COR-L47 (cell line): ENCODE measurements at places on chromosomes 3 and 15.

DNA sequence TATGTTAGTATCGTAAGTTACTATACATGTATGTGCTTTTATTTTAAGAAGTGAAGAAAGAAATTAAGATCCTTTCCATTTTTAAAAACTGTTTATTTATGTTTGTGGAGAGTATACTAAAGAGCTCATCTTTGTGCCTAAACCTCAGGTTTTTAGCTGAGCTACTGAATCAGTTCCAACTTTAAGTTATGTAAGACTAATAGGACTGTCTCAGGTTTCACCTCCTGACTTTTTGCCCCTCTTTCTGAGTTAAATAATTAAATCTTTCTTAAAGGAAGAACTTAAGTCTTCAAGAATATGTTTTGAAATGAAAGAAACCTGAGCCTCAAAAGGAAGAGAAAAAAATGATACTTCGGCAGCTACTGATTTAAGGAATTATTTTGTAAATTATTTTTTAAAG lies 2.6 kb downstream of the SLMAP start:
- DNase-seq, result no peak

GRCh38 chr3:112407214-112407887 lies 74.4 kb downstream of the CD200 start:
- no peak for DNase-seq

- no peak for DNase-seq
Observed at GRCh38 chr3:196796317-196796716, 56.7 kb downstream of the PAK2 start.

DNA sequence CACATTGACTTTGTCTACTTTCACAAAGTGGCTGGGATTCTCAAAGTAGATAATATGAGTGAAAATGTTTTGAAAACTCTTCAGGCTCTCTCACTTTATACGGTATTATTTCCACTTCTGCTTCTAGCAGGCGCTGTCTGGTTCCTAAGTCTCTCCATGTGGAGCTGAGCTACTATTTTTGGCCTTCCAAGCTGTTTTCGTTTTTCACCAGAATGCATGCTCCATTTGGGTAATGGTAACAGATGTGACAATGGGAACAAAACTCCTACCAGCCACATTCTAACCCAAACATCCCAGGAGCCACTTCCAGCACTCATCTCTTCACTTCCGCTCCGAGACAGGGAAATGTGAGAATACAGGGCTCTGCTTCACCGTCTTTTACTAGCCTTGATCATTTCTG lies 586.7 kb downstream of the NTRK3 start:
- no peak for DNase-seq

GRCh38 chr3:44021651-44022594 lies 219.8 kb upstream of the TOPAZ1 start:
- DNase-seq, result no peak

DNA sequence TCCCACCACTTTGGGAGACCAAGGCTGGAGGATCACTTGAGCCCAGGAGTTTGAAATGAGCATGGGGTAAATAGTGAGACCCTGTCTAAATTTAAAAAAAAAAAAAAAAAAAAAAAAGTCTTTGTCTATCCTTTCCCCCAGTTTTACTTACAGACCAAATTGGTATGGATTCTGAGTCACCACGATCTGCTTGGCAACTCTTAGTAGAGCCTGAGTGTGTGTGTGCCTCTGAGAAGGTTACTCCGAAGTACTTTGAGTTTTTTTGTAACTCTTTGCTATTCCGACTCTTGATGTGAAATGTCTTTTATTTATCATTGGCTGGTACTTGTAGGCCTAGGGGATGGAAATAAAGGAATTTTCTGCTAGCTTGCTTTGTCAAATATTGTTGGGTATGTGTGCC lies 63.3 kb downstream of the RBM6 start:
- no peak for DNase-seq

DNA sequence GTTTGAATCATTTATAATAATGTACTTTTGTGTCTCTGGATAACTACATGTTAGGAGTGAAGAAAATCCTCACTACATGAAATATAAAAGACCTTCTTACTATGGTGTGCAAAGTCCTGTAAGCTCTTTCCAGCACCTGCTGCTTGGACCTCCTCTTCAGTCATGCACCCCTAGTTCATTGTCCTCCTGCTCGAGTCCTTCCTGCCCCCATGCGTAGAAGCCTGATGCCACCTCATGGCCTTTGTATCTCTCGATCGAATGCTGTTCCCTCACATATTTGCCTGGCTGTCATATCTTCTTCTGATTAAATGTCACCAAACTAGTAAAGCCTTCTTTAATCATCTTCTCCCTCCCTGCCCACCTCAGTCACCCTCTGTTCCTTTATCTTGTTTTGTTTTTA lies 49.9 kb upstream of the SUCLG2 start:
- no peak for DNase-seq

- DNase-seq, result no peak
Observed at GRCh38 chr3:20924646-20925385, 738.8 kb upstream of the SGO1 start.

- DNase-seq, result no peak
Observed at GRCh38 chr3:137165117-137165806, 207.5 kb downstream of the IL20RB start.

- no peak for DNase-seq
Observed at GRCh38 chr3:106425026-106425425, 556.2 kb upstream of the CBLB start.

DNA sequence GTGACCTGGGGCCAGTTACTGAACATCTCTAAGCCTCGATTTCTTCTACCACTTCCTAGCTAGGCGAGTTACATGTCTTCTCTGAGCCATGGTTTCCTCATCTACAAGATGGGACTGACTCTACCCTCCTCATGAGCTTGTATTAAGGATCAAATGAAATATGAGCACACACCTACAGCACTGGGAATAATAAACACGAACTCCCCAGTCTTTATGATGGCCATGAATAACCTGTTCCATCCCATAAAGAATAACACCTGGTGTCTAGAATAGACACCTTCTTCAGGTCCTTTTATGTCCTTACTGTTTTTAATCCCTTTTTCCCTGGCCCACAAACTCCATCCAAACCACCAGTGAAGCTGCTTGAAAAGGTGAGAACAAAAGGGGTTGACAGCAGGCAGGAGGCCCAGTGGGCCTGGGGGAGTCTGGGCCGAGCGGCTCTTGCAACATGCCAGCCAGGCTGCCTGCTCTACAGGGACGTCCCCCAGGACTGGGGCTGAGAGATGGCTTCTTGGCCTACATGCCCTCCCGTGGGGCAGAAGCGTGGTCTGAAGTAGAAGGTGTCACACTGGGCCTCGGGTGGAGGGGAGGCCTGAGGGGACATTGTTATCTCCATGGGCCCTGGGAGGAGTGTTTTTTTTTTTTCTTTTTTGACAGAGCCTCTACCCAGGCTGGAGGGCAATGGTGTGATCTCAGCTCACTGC lies 178.2 kb downstream of the RAB11A start:
- DNase-seq, result no peak

- DNase-seq, result no peak
Observed at GRCh38 chr3:59519094-59519493, 469.3 kb upstream of the CFAP20DC start.

- DNase-seq, result no peak
Observed at GRCh38 chr3:195458316-195458717, 15.5 kb upstream of the ACAP2 start.

DNA sequence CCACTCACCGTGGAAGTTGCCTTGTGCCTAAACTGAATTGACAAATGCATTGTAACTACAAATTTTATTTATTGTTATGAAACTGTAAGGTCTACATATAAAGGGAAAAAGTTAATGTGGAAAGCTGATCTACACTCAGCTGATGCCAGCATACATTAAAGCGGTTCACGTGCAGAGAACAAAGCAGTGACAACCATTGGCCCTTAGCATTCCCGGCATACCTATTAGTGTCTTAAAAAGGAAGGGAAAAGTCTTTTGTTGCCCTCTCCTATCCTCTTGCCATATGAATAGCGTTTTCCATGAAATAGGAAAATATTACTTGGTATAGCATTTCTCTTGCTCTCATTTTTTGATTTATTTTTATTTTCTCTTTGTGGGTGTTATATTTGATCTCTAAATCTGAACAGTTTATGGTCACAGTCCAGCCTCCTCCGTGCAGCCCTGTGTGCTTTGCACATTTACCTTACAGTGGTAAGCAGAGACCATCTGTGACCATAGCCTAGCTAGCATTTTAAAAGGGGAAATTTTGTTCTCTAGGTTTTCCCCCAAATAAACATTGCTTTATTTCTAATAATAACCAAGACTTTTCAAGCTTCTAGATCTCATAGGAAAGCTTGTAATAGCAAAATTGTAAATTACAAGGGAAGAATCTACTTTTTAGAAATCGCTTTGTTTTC lies 89.7 kb upstream of the CGNL1 start:
- no peak for DNase-seq

DNA sequence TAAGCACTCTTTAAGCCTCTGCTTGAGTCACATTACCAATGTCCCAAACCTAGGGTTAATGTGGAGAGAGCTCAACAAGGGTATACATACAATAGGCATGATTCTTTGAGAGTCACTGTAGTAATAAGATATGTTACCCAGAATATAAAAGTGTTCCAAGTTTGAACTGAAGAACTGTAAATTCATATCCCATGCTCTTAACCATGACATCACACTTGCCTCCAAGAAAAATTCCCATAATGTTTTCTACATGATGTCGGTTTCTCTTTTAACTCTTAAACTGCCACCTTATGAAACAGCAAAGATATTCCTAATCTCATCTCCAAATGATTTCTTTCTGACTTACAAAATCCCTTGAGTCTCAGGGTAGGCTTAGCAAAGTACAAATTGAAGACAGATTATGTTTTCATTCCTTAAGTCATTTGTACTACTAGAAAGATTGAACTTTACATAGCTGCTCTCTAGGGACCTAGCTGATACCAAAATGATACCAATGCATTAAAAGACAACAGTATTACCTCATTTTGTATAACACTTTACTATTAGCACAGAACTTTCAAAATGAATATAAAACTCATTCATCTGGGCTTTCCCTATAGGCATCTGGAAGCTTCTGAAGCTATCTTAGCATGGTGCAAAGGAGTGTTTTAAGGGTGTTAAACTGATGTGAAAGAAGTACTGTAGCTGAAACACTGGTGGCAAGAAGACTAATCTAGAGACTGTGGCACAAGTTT lies 127.1 kb downstream of the KCNMB2 start:
- DNase-seq, result no peak

DNA sequence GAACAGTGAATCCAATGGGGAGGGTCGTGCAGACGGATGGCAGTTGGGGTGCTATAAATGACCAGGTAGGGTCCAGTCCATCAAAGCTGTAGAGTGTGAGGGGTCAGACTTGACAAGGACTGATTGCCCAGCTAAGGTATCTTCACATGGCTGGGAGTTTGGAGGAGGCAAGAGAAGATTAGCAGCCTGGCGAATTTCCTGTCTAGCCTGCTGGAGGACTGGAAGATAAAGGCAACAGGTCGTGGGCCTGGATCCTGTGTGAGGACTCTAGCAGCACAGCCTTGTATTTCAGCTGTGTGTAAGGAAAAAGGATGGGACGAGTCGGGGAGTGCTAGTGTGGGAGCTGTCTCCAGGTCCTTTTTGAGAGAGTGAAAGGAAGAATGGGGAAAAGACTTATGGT lies 17.6 kb downstream of the CCR5AS start:
- no peak for DNase-seq

DNA sequence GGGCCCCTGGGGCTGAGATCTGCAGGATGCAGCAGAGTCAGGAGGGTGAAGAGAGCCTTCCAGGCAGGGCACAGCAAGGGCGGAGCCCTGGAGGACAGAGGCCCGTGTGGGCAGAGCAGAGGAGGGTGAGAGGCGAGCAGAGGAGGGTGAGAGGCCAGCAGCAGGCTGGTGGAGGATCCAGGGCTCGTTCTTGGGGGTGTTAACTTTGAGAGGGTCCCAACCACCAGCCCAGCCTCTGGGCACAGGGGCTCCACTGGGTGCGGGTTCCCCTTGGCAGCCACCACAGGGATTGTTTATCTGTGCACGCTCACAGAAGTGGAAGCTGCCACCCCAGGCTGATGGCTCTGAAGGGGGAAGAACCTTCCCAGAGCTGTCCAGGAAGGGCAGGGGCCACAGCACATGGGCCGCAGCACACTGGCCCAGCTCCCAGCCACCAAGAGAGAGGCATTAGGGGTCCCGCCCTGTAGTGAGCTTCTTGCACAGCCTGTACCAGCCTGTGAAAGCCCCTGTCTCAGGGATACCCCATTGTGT lies 9.3 kb upstream of the PLXND1 start:
- DNase-seq, result no peak

DNA sequence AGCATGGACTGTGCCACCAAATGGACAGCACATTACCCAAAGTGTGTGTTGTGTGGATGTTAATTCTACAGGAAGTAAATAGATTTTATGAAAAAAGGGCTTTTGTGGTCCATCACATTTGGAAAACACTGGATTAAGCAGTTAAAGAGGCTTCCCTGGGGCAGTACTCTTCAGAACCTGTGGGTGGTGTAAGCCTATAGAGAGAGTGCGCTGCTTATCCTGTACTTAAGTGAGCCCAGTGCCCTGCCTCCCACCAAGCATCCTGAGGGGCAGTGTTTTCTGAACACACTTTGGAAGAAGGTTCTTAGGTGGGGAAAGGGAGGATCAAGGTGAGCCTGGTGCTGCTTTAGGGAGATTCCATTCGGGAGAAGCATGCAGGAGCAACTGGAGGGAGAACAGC lies 10.9 kb downstream of the TTLL3 start:
- DNase-seq, result no peak

- DNase-seq, result peak; percentile 9
Observed at GRCh38 chr15:99207672-99208071, 41.7 kb downstream of the TTC23 start.

- no peak for DNase-seq
Observed at GRCh38 chr3:87045473-87045872, 54.5 kb upstream of the VGLL3 start.

- no peak for DNase-seq
Observed at GRCh38 chr15:25700916-25701315, 162.2 kb downstream of the ATP10A start.
